ENCODE measurements at places on chromosomes 3 and 15. TPM values are rescaled to one million over a fixed set of nuclear protein-coding genes. Genes with fewer than 3 reads are reported as not detected.
A peak's percentile ranks its signal among the peaks of the same experiment; 100 is the strongest.

DNA sequence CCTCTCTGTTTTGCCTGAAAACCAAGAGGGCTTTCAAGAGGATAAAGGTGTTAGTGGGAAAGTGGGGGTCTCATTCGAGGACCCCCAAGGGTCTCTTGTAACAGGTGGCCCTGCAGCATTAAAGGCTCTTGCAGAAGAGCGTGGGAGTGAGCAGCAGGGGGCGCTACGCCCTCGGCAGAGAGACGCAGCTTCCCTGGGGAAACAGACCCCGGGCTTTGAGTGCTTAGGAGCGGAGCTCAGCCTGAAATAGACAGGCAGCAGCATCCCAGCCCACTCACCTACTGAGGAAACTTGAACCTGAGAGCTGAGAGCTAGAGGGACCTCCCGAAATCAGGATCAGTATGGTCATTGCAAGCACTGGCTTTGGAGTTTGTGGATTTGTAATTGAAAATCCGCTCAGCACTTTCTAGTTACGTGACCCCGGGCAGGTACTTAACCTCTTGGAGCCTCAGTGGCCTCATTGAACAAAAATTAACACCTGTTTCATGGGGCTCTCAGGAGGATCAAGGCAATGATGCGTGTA, 25.7 kb downstream of the RPLP1 start:
- DNase-seq = no peak

DNA sequence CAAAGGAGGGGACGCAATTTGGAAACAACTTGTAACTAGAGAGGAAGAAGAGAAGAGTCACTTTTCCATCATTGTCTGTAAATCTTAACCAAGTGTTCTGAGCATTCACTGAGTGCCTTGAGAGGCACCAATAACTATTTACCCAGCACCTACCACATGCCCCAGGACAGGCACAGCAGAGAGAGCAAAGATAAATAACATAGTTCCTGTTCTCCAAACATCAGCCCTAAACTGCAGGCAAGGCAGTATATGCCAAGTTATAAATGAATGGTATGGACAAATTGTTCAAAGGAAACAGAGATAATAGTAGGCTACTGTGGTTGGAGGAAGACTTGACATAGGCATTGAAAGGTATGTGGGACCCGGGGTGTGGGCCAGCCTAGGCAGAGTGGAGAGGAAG, 45.6 kb downstream of the ITGB5 start:
- no peak for DNase-seq

GRCh38 chr3:8501371-8502131, at the start of gene LMCD1:
Gene LMCD1, plus strand, starts transcription at chr3:8501823. Its CDS starts 116 bp downstream, at chr3:8501939.
- DNase-seq = peak; percentile 99

DNA sequence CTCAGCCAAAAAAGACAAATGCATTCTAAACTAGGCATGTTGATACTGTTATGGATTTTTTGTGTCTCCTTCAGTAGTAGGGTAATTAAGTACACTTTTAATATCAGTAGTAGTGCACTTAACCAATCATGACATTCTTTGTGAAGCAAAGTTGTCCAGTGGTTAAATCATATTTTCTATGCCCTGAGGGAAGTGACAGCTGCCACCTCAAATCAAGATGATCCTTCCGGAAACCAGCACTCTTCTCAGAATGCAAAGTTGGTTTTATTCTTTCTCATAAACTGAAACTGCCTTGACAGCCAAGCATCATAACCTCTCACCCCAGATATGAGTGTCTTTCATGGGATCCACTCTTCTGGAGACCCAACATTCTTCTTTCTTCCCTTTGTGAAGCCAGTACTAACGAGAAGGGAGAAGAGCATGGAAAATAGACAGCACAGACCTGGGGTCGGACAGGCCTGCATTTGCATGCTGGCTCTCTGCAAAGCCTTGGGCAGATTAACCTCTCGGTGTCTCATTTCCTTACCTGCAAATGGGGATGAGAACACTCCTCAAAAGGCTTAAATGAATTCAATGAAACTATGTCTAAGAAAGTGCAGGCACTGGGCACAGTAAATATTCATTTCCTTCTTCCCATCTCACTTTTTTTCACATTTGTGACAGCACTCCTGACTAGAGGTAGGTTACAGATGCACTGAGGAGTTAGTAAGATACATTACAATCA, 13.2 kb downstream of the AAGAB start:
- no peak for DNase-seq

DNA sequence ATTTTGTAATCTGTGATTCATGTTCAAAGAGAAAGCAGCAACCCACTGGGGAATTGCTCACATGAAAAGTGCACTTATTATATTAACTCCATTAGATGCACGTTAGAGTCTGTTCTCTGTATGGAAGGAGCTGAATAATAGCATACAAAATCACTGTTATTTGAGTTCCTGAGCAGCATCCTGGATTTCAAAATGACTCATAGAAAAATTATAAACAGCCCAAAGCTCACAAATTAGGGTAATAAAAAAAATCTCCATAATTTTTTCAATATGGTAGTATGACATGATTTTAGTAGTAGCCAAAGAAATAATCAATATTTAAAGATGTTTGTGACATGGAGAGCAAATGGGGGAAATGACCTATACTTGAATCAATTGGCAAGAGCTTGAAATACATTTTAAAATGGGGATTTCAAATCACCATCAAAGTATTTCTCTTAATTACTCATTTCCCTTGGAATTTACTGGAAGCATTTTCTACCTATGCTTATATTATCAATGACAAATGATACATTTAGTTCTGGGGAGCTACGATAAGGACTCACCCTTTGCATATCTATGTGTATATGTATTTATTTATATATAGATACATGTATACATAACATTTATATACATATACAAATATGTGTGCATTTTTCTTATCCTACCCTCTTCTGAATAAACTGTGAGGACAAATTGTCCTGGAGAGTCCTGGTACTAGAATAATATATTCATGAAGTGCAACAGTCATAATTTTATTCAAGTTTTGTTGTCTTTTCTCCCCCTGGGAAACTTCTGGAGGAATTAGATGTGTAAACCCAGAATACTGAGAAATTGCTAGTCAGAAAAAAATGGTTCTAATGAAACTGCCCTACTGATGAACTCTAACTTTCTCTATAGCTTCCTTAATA, 116.3 kb downstream of the RPL22L1 start:
- DNase-seq = no peak

- DNase-seq = peak; percentile 13
These were observed 163.2 kb downstream of the FBLN2 start for GRCh38 chr3:13711911-13712650.

DNA sequence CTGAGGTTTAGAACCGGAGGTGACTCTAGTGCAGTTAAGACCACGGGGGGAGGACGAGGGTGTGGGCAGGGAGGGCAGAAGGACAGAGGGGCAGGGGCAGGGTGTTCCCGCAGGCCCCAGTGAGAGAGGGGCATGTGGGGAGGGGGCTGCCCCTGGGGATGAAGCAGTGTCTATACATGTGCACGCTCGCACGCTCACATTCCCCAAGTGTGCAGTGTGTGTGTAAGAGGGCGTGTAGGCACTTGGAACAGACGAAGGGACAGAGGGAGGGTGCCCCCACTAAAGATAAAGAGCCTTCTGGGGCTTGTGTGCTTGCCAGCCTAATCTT, 69.5 kb upstream of the MEF2A start:
- DNase-seq = no peak

DNA sequence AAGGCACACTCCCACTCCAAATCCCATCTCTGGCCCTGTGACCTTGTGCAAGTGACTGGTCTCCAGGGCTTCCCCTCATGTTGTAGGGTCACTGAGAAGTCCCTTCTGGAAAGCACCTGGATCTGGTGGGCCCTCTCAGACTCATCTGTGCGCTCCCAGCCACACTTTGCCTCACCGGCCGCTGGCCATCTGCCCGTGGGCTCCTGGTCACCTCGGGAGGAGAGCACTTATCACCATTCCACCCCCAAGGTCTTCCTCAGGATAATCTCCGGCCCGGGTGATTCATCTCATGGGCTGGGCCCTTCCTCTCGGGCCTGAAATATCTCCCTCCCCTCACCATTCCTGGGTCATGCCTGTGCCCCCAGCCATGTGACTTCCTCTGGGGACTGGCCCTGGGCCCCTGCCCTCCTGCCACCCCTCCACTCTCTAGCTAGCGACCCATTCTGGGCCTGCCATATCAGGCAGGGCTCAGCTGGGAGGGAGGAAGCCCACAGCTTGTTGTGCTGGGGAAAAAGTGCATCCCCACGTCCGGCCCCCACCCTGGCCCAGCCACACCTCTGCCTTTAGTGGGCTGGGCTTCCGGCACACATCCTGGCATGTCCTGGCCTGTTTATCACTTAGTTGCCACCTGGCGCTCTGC, 10.6 kb upstream of the WNT7A start:
- peak; percentile 67 for DNase-seq

DNA sequence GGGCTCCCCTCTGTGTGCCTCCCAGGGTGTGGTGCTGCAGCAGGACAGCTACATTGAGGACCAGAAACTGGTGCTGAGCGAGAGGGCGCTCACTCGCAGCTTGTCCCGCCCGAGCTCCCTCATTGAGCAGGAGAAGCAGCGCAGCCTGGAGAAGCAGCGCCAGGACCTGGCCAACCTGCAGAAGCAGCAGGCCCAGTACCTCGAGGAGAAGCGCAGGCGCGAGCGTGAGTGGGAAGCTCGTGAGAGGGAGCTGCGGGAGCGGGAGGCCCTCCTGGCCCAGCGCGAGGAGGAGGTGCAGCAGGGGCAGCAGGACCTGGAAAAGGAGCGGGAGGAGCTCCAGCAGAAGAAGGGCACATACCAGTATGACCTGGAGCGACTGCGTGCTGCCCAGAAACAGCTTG, 53.7 kb downstream of the KLHL25 start:
- no peak for DNase-seq

DNA sequence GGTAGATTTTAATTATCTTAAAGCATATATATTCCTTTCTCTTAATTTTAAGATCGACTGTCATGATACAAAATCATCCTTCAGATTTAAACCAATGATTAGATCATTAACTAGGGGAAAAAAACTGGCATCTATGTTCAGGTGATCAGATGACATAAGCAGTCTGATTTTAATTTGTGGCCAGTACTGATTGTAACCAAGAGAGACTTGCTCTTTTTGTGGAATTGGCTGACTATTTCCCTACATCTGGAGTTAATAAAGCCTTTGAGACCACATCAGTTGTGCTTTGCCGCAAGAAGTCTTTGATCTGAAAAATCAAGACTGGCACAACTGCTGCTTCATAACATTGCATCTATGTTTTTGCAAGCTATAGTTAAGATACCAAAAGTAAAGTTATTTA, 148.4 kb upstream of the CGNL1 start:
- no peak for DNase-seq

DNA sequence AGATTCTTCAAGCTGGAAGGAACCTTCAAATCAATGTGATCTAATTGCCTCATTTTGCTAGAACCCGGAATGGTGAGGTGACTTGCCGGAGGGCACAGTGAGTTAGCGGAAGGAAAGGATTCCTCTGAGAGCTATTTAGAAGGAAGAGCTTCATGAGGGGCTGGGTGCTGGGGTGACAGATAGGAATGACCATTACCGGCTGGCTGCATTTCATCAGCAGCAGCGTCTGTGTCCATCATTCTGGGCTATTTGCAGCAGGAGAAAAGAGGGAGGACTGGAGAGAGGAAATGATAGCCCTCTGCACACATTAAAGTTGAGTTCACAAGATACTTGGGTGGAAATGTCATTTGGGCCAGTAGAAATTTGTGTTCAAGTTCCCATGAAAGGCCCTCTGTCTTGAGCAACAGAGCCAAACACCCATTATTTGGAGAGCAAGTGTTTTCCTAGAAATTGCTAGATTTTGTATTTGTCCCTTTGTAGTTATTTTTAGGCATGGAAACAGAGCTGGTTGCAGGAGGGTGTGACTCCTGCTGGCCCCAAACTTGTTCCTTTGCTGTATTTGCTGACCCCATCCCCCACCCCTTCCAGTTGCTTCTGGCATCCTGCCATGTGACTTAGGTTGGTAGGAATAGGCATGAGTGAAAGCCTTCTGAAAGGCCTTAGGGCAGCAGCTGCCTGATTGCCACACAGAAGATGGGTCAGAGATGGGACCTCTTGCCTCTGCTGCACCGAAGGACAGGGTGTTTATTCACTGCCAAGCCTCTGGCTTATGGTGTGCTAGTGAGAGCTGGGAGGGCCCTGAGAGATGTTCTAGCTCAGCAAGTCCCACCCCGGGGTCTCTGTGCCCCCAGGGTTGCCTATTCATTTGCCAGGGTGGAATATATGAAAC, 87.5 kb upstream of the PLXNA1 start:
- DNase-seq = no peak

- no peak for DNase-seq
These were observed 3.4 kb downstream of the SELENOK start for GRCh38 chr3:53888232-53888631.

DNA sequence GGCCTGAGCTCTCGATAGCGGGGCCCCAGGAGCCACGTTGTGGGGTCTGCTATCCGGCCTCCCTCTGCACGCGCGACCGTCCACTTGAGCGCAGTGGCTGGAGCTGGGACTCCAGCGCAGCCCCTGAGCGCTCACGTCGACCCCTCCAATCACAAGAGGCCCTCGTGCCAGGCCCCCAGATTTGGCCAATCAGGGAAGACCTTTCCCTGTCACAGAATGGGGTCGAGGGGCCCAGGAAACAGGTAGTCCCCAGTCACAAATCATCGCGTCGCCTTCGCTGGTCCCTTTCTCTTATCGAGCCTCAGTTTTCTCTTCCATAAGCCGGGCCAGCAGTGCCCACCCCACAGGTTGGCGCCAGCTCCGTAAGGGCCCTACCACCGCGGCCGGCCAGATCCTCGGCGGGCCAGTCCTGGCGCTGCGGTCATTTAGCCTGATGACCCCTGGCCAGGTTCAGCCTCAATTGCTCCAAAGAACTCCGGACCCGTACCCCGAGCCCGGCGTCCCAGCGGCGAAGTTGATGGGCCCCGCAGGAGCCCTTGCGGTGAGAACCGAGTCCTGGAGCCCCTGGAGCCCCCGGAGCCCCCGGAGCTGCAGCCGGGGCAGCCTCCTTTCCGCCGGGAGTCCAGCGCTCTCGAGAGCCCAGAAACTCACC, 435 bp downstream of the ALDH1L1 start:
- no peak for DNase-seq

DNA sequence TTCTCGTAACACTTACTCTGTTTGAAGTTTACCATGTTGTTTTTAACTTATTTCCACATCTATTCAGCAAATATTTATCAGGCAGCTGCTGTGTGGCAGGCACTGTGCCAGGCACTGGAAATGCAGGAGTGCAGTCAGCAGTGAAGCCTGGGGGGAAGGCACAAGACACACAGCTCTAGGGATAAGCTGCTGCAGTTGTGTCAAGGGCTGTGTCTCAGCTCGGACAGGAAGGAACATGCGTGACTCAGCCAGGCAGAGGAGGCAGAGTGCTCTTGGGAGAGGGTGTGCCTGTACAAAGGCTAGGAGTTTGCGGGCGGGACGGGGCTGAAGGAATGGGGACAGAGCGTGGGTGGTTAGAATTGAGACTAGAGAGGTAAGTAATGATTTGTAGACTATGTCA, 24.7 kb downstream of the LYSMD4 start:
- no peak for DNase-seq

MORC1 gene
- not detected for total RNA-seq

PLA2G4F gene
- total RNA-seq = not detected

SST gene
- not detected for total RNA-seq

GABRB3 gene
- total RNA-seq = 8.2 TPM

RPP25 gene
- 17.8 TPM for total RNA-seq

CASR gene
- not detected for total RNA-seq

FAH gene
- 18.1 TPM for total RNA-seq

ADGRG7 gene
- total RNA-seq = not detected

GOLGA6B gene
- not detected for total RNA-seq

UROC1 gene
- total RNA-seq = 0.15 TPM
